ENCODE measurements at places on chromosomes 11 and 22.

DNA sequence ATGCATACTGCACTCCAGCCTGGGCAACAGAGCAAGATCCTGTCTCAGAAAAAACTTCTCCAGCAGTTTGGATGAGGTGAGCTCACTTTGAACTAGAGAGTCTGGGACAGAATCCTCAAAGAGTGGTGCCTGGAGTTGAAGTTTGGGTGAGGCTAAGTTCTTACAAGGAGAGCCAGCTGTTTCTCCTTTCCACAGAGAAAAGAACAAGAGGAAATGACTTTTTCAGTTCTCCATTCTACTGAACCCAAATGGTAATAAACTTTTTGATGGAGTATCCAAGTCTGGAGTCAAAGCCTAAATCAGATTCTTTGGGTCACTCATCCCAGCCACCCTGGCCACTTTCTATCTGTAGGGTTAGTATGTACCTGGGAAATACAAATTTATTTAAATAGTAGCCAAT, 102.7 kb downstream of the TRAF6 start:
- no peak for DNase-seq

- DNase-seq: no peak
Observed at GRCh38 chr11:131253142-131253655, 117.2 kb upstream of the NTM start.

- no peak for DNase-seq
Observed at GRCh38 chr11:6315811-6316425, 4.4 kb downstream of the CAVIN3 start.

GRCh38 chr11:10005955-10006525, 288.0 kb downstream of the SBF2 start:
- DNase-seq: no peak

DNA sequence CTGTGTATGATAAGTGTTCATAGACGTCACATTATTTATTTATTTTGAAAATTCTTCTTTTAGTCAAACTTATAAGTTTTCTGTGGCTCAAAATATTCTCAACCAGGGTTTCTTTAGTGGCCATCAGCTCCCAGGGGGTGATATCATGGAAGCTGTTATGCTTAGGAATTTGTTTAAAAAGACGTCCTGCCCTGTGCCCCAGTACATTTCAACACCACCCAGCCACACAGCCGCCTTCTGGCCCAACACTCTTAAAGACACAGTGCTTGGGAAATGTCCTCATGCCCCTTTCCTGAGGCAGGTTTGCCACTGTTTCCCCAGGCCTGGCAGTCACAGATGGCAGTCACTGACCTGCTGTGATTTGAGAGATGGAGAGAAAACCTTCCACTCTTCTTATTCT, 19.9 kb downstream of the TSKU start:
- no peak for DNase-seq

DNA sequence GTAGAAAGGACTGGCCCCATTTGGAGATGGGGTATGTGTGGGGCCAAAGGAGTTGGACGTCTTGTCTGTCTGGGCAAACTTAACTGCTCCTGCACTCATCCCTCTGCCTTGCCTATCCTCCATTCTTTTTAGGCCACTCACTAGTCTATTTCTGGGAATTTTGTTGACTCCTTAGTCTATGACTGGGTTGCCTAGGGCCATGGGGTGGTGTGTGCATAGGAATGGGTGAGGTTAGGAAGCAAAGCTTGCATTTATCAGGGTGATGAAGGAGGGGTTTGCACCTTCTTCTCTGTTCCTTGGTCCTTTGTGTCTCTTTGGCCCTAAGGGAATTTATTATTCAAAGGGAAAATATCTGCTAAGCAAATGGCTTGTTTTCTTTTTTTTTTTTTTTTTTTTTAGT, 80.9 kb upstream of the OR9Q1 start:
- DNase-seq: no peak

- DNase-seq: no peak
Observed at GRCh38 chr11:111443032-111443431, 64.0 kb upstream of the POU2AF1 start.

- DNase-seq: no peak
Observed at GRCh38 chr11:65242389-65242788, 19.4 kb upstream of the POLA2 start.

- DNase-seq: no peak
Observed at GRCh38 chr22:46043339-46043738, 66.4 kb upstream of the WNT7B start.

DNA sequence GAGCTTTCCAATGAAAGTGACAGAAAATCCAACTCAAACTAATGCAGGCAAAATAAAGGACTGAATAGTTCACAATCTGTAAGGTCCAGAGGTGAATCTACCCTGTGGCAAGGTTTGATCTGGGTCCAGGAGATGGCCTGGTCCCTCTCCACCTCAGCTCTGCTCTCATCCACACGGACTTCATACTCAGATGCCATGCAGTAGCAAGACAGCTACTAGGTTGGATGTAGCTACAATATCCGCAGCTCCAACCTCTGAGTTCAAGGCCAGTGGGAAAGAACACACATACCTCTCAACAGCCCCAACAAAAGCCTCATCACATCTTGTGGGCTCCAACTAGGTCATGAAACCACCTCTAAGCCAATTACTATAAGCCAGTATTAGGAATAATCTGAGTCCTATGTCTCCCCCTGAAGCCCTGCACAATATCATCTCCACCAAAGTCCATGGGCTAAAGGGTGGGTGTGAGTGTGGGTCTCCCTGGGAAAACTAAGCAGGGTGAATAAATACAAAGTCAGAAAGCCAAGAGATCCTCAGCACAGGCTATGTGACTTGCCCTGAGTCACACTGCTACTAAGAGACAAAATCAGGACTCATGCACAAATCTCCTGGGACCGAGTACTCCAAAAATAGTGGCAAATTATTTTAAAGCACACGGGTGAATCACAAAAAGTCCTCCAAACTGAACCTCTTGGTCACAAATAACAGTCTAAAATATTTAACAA, 78.8 kb downstream of the LARGE1 start:
- DNase-seq: no peak

DNA sequence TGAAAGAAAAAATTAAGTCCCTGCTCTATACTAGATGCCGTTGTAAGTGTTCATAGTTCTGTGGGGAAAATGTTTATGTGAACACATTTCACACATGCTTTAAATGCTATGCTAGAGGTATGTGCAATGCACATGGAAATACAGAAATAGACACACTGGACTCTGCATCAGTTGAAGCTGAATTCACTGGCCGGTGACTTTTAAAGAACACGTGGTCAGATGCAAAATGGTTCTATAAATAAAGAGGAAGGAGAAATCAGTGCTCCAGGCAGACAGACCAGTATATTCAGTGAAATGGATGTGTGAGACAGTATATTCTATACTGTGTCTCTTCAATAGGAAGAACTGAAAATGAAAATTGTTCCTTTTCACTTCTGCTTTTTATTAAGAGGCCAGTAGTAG, 29.9 kb downstream of the TRPC6 start:
- no peak for DNase-seq

GRCh38 chr11:115941481-115941993, 437.3 kb upstream of the CADM1 start:
- DNase-seq: no peak

DNA sequence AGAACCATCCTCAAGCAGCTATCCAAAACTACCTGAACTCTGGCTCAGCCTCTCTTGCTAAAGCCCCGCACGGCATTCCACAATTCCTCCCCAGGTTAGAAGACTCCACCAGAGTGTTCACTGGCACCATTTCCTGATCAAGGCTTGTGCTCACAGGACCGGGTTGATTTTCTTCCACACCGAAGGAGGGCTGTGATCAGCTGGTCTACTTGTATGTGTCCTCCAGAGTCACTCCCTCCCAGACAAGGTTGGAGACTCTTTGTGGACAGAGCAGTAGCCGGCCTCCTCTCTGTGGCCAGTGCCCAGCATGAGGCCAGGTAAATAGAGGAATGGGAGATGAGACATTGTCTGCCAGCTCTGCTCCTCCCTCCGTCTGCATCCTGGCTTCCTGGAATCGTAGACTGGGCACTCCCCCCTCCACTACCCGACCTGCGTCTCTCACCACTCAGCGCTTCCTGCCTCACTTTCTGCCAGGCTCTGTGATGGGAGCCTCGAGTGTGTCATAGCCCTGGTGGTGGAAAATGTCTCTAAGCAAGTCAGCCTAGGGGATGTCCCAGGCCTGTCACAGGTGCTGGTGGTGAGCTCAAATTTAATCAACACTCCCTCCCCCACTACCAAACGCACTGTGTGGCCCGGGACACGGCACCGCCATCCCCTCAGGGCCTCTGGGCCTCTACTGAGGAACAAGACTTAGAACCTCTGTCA, 12.5 kb upstream of the TMPRSS6 start:
- DNase-seq: no peak

- DNase-seq: no peak
Observed at GRCh38 chr22:46045459-46046298, 68.7 kb upstream of the WNT7B start.

- no peak for DNase-seq
Observed at GRCh38 chr11:44727114-44727372, 281 bp downstream of the TSPAN18 start.

Data from HS-27A (cell line).